Colonic mucosa (tissue), 4 donors: ENCODE measurements at places on chromosomes 5 and 9. TPM values are rescaled to one million over a fixed set of nuclear protein-coding genes. Genes with fewer than 3 reads are reported as not detected.

Gene OR5C1
- not detected for total RNA-seq

Gene SHOC1
- total RNA-seq: 0.37 TPM

Gene WNT8A
- not detected for total RNA-seq

Gene GPR151
- total RNA-seq: not detected

Gene SLC6A18
- total RNA-seq: 0.27 TPM

Gene CDO1
- 0.58 TPM for total RNA-seq

Gene GRIN3A
- 0.45 TPM for total RNA-seq

Gene CDX1
- total RNA-seq: 299 TPM

Gene QRFP
- 0.77 TPM for total RNA-seq

Gene PTGES
- 2.6 TPM for total RNA-seq

Gene IFNA10
- total RNA-seq: not detected

Gene SLC25A46
- total RNA-seq: 50.7 TPM

Gene KIF24
- total RNA-seq: 7.3 TPM

Gene ZBTB43
- total RNA-seq: 18.5 TPM

Gene TOPORS
- 17.4 TPM for total RNA-seq

Gene MCIDAS
- total RNA-seq: 0.13 TPM

Gene RANBP17
- 7.9 TPM for total RNA-seq

Gene NIPAL4
- 1.4 TPM for total RNA-seq

Gene IL17B
- not detected for total RNA-seq

Gene TMC1
- 0.29 TPM for total RNA-seq

Gene MEF2C
- 7.3 TPM for total RNA-seq

Gene ACTBL2
- not detected for total RNA-seq

Gene ANKDD1B
- total RNA-seq: 3.6 TPM

Gene NTRK2
- 2.3 TPM for total RNA-seq

Gene ENTREP1
- total RNA-seq: 1.7 TPM

Gene GFI1B
- 1.1 TPM for total RNA-seq

Gene LRRC19
- 48.9 TPM for total RNA-seq

Gene ANXA2R
- 1.3 TPM for total RNA-seq

Gene ZNF454
- 1.4 TPM for total RNA-seq

Gene KCNV2
- total RNA-seq: not detected

Gene CARD19
- 56.3 TPM for total RNA-seq

Gene CCL28
- 116 TPM for total RNA-seq

Gene LMX1B
- total RNA-seq: 0.13 TPM

Gene PDE8B
- 1.8 TPM for total RNA-seq

Gene PCDHA1
- not detected for total RNA-seq

Gene SUSD3
- 1.6 TPM for total RNA-seq

Gene SHROOM1
- total RNA-seq: 36.9 TPM

Gene SOHLH1
- total RNA-seq: not detected

Gene TRAF1
- total RNA-seq: 1.5 TPM

Gene IL9
- not detected for total RNA-seq

Gene WDR31
- 3.0 TPM for total RNA-seq

Gene OGN
- 13.9 TPM for total RNA-seq

Gene PCDHGC3
- total RNA-seq: 13.1 TPM

Gene TCOF1
- total RNA-seq: 17.3 TPM

Gene ENTR1
- 24.5 TPM for total RNA-seq

Gene TMEM174
- total RNA-seq: not detected

Gene AJM1
- 17.1 TPM for total RNA-seq

Gene ACSL6
- total RNA-seq: 0.25 TPM

Gene PCA3
- total RNA-seq: not detected

Gene CER1
- not detected for total RNA-seq

Gene FABP6
- not detected for total RNA-seq

Gene KCNMB1
- total RNA-seq: 6.9 TPM

Gene RIOK2
- total RNA-seq: 23.9 TPM

Gene KIF12
- total RNA-seq: 33.8 TPM

Gene RBM18
- 21.5 TPM for total RNA-seq
